A549 treated with AZD2906 at 1 μM for 4 hours (cell line): ENCODE measurements at places on chromosomes 7 and 10. TPM values are rescaled to one million over a fixed set of nuclear protein-coding genes. Genes with fewer than 3 reads are reported as not detected.

SAP25 gene
- 0.15 to 0.47 TPM (median 0.25 TPM) in 5 replicates for total RNA-seq

SAMD9L gene
- total RNA-seq: 0.43 to 1.1 TPM (median 0.58 TPM) in 5 replicates

LLCFC1 gene
- not detected in 5 replicates for total RNA-seq

SFRP5 gene
- total RNA-seq: 2.5 to 3.7 TPM (median 3.2 TPM) in 5 replicates

SPDYE16 gene
- total RNA-seq: 0.05 to 0.10 TPM in 2 of 5 replicates, not detected in the others
